HS-27A (cell line): ENCODE measurements at places on chromosomes 7 and 10.
A peak's percentile ranks its signal among the peaks of the same experiment; 100 is the strongest.

- no peak for DNase-seq
Observed at GRCh38 chr10:27188259-27188658, 33.1 kb downstream of the MASTL start.

GRCh38 chr7:47906883-47907282, 41.4 kb downstream of the PKD1L1 start:
- no peak for DNase-seq

DNA sequence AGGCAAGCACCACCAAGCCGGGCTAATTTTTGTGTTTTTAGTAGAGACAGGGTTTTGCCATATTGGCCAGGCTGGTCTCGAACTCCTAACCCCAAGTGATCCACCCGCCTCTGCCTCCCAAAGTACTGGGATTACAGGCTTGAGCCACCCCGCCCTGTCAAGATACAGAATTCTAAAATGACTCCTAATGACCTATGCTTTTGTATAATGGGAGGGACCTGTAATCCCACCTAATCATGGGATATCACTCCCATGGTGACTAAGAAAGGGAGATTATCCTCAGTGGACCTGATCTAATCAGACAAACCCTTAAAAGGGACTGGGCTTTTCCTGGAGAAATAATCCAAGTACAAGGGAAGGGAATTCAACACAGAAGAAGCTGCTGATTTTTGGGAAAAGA, 28.8 kb downstream of the SAMD8 start:
- DNase-seq: no peak

DNA sequence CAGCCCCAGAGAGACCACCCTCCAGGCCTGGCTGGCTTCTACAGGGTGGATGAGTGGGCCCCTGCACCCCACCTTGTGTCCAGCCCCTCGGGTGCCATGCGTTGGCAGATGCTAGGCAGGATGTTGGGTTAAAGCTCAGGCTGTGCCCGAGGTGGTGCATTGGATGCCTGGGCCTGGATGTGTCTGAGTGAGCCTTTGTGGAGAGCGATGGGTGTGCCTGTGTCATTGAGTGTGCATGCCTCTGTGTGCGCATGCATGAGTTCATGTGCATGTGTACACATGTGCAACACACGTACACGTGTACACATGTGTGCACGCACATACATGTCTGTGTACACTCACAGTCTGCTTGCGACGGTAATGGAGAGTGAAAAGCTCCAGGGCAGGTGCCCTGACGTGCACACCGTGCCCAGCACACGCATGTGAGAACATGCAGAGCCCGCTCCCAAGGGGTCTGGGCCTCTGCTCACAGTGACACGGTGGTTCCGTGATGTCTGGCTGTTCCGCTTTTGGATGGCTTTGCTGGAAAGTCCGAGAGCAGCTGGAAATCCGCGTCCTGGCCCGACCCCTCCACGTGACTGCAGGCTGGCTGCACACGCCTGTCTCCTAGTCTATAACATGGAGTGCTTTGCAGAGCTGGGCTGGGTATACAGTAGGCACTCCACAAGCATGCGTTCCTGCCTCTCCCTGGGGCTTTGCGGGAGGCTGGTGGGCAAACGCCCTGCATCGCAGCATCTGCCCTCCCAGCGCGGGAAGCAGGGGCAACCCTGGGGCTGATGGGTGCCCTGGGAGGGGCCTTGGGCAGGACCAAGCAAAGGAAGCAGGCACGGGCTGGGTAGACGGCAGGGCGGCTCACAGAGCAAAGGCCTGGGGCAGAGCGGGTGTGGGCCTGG, 36.9 kb downstream of the ELFN1 start:
- no peak for DNase-seq

DNA sequence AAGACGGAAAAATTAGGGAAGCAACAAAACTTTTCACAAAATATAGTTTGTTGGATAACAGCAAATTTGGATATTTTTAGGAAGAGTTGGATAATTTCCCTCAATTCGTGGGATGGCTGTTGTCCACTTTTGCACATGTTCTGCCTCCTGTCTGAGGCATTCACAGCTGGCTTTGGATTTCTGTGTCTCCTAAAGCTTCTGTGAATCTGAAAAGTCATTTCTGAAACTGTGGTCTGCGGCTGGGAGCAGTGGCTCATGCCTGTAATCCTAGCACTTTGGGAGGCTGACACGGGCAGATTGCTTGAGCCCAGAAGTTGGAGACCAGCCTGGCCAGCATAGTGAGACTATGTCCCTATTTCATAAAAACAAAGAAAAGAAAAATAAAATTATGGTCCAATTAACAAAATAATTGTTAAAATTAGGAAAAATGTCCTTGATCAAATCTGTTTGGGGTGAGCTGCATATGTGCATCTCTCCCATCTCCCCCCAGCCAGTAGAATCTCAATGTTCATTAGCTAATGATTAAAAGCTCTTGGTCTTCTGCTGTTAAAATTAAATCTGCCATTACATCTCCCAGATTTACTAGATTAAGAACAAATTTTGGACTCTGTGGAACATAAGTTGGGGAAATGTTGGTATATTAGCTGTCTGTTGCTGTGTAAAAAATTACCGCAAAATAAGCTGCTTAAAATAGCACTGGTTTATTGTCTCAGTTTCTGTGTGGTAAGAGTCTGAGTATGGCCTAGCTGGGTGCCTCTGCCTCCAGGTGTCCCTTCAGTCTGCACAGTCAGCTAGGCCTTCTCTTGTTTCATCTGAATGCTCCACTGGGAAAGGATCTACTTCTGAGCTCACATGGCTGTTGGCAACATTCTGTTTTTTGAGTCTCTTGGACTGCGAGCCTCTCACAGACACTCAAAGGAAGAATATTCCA, 332.0 kb upstream of the FZD1 start:
- DNase-seq: no peak

DNA sequence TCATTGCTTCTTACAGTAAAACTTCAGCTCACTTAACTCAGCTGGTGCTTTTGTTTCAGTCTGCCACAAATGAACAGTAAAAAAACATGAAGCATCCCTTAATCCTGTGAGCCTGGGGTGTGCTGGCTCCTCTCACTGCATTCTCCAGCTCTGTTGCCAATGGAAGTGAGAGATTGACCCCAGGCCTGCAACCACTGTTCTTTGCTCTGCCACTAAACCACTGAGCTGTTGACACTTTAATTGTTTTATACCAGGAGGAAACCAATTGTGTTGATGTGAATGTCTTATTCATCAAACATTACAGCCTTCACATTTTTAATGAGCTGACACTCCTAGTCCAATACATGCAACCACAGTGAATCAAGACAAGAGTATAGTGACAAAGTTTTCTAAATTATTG, 69.4 kb upstream of the FZD1 start:
- DNase-seq: no peak

DNA sequence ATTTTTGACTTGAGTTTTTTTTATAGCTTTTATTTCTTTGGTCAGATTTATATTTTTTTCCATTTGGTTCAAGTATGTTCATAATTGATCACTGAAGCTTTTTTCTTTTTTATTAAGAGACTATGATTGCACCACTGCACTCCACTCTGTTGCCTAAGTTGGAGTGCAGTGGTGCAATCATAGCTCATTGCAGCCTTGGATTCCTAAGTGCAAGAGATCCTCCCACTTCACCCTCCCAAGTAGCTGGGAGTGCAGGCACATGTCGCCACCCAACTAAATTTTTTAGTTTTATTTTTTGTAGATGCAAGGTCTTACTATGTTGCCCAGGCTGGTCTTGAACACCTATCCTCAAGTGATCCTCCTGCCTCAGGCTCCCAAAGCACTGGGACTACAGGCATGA, 97.7 kb upstream of the KIF5B start:
- no peak for DNase-seq

GRCh38 chr7:100247152-100247757, 27.5 kb downstream of the PVRIG start:
- DNase-seq: peak; percentile 49

DNA sequence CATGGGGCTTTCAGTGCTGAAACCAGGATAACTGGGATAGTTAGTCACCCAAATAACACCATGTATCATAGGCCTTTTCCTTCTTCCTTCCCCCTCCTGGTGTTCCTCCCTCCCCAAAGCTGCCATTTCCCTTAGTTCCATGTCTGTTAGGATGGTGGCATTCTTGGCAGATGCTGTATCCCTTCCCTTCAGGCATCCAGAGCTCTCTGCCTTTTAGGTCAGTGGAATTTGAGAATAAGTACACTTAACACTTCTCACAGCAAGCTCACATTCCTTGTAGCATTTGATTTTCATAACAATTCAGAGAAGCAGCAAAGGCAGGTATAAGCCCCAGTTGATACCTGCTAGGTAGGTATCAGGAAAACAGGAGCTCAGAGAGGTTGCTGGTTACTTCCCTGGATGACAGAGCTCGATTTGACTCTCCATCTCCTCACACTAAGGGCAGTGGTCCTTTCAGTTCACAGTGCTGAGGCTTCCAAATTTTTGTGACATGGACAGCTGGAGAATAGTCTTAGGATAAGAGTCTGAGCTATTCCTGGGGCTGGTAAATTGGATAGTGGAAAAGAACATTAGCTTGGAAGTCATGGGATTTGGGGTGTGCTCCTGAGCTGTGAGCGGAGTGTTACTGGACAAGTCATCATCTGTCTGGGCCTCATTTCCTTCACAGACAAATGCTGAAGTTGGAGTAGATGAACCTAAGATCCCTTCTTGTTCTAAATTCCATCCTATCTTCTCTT, 108.7 kb upstream of the RHOBTB1 start:
- DNase-seq: no peak

GRCh38 chr10:129033340-129033739, 433.7 kb upstream of the MGMT start:
- DNase-seq: no peak

GRCh38 chr10:1947464-1948003, 210.2 kb upstream of the ADARB2 start:
- DNase-seq: no peak

GRCh38 chr10:119633538-119634218, 17.5 kb upstream of the BAG3 start:
- DNase-seq: no peak

DNA sequence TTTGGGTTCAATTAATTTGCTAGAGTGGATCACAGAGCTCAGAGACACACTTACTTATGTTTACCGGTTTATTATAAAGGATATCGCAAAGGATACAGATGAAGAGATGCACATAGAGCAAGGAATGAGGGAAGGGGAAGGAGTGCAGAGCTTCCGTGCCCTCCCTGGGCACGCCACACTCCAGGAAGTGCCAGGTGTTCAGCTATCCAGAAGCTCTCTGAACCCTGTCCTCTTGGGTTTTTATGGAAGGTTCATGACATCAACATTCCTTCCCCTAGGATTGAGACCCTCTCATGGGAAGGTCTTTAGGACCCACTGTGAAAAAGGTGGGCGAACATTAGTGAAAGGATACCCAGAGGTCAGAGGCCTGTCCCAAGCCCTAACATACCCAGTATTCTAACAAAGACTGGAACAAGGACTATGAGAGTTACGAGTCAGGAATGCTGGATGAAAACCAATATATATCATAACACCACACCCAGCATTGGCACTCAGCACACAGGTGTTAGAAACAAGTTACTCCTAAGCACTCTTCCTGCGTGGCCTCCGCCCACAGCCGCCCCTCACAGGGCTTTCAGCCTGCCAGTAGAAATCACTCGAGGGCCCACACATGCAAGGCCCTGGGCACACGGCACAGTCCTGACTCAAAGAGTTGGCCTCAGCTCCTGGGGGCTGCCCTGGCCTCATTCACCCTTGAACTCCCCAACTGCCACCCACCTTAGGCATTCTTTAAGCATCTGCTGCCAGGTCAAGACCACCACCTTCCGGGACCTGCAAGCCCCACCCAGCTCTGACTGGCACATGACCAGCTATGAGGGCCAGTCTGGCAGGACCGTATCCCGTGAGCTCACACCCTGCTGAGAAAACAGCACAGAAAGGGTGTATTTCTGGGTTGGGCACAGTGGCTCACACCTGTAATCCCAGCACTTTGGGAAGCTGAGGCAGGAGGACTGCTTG, 5.6 kb upstream of the AIFM2 start:
- DNase-seq: no peak

GRCh38 chr7:46628389-46628788, 707.3 kb upstream of the IGFBP3 start:
- no peak for DNase-seq

DNA sequence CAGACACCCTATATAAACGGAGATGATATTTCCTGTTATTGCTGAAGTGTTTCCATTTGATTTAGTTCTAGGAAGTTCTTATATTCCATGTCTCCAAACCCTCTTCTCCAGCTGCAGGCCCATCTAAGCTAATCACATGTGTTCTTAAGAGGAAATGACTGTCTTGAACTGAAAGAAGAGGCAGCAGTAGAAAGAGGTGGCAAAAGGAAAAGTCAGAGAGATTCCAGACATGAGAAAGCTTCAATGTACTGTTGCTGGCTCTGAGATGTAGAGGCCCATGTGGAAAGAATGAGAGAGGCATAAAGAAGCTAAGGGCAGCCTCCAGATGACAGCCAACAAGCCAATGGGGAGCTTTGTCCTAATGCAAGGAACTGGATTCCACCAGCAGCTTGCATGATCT, 287.2 kb downstream of the GFRA1 start:
- DNase-seq: no peak

DNA sequence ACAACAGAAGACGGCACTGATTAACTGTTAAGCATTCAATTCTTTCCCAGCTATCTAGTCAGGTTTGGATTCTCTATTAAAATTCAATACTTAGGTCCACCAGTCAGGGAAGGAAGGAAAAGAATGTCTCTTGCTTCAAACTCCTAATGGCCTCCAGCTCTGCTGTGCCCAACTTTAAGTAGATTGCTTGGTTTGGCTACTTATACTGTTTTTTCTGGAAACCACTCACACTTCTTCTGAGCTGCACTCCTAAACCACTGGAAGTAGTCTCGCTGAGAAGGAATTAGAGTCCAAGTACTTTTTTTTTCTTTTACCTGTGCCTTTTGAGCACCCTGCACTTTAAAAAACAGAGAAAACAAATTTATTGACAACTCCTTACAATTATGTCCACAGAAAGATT, 26.7 kb upstream of the COL1A2 start:
- no peak for DNase-seq

GRCh38 chr7:89023877-89024276, 228.3 kb upstream of the TEX47 start:
- no peak for DNase-seq

DNA sequence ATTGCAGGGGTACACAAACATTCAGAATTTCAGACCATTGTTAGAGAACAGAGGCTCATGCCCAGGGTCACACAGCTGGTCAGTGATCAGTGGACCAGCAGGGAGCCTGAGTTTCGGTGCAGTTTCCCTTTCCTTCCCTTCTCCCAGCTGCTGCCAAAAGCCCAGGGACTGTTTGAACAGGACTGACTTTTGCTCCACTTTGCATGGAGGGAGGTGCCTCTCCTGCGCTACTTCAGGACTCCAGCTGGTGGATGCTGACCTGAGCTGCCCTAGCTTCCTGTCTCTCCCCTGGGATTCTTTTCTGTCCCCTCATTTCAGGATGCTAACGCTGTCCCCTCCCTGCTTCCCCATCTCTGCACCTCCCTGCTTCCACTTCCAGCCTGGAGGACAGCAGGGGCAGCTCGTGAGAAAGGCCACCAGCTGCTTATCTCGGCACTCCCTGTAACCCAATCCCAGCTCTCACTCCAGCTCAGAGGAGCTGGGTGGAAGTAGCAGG, 14.5 kb downstream of the SH2D4B start:
- DNase-seq: no peak
